Endothelial cell (in vitro differentiated cells): ENCODE measurements at places on chromosomes 3 and 15. TPM values are rescaled to one million over a fixed set of nuclear protein-coding genes. Genes with fewer than 3 reads are reported as not detected.

Gene GOLGA6L7
- not detected for total RNA-seq

Gene DNASE1L3
- total RNA-seq = 1.6 TPM

Gene TM6SF1
- 6.0 TPM for total RNA-seq

Gene NKIRAS1
- 4.3 TPM for total RNA-seq

Gene ACTRT3
- total RNA-seq = 2.6 TPM

Gene SAMMSON
- total RNA-seq = not detected

Gene MINDY4B
- total RNA-seq = 3.0 TPM

Gene ROPN1
- not detected for total RNA-seq

Gene WWTR1
- total RNA-seq = 137 TPM

Gene RUVBL1
- 30.3 TPM for total RNA-seq

Gene CGNL1
- total RNA-seq = 238 TPM

Gene P2RY13
- not detected for total RNA-seq
